ENCODE measurements at places on chromosomes 3 and 15.

DNA sequence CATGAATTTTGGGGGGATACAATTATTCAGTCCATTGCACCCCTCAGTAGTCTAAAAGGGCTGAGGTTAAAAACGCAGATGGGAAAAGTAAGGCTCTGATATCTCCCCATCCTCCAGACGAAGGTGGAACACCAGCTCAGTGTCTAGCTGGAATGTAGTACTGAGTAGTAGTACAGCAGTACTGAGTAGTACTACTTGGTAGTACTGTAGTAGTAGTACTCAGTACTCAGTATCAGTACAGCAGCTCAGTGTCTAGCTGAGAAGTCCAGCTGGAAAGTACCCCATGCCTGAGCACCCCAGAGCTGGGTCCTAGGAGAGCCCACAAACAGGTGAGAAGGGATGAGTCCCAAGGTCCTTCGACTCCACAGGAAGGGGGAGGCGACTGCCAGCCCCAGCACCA is 148.7 kb downstream of the XXYLT1 start:
- no peak for DNase-seq

DNA sequence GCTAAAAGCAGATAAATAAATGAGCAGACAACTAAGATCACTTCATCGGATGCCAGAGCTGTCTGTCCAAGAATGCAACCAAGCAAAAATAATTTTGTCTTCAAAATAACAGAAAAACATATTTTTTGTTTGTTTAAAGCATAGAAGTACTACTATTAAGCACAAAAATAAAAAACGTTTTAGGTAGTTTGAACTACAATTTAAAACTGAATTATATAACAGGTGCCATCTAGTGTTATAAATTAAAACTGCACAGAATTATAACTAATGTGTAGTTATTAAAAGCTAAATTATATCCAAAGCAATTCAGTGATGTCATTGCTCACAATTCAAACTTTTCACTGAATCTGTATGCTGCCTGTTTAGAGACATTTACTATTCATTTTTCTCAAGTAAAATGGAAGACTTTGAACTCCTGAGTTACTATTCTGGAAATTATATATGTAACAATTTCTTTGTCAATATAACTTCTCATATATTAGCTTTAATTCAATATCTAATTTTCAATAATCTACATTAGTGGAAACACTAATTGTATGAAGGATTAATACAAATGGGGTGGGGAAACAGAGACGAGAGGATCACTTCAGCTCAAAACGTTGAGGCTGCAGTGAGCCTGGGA is 29.5 kb downstream of the LINS1 start:
- DNase-seq = no peak

- no peak for DNase-seq
Observed at GRCh38 chr3:15610082-15610759, 8.7 kb downstream of the BTD start.

GRCh38 chr3:189794518-189794917 is 163.3 kb downstream of the TP63 start:
- no peak for DNase-seq

DNA sequence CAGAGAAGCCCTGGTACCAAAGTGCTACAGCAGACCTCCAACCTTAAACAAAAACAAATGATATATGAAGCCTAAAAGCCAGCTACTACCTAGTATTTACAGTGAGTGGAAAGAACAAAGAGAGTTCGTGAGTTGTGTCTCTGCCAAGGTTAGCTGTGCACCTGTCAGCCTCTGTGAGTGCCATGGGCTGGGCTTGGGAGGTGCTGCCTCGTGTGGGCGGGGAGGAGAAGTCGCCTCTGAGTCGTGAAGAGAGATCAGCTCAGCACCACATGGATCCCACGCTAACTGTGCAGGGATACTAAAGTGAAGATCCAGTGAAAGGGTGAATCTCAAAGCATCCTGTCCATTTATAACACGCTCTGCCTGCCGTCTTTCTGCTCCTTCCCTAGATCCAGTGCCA is 101.9 kb downstream of the CHDH start:
- DNase-seq = no peak

DNA sequence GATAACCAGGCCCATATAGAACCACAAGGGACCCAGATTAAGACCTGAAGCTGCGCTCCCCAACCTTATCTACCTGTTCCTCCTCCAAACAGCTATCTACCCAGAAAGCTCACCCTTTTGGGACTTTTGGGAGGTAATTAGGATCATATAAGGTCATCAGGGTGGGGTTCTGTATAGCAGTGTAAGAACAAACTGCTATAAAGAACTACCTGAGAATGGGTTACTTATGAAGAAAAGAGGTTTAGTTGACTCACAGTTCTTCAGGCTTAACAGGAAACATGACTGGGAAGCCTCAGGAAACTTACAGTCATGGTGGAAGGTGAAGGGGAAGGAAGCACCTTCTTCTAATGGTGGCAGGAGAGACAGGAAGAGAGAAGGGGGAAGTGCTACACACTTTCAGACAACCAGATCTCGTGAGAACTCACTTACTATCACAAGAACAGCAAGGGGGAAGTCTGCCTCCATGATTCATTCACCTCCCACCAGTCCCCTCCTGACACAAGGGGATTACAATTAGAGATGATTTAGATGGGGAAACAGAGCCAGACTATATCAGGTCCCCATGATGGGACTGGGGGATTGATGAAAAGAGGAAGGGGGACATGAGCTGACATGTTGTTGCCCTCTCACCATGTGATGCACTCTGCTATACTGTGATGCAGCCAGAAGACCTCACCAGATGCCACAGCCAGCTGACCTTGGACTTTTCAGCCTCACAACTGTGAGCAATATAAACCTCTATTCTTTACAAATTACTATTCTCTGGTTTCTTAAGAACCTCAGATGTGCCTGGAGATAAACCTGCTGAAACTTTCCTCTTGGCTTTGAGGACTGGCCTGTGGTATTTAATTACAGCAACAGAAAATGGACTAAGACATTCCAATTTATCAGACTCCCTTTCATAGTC is 15.3 kb upstream of the FMN1 start:
- no peak for DNase-seq

Data from SW 1271 (cell line).